ENCODE measurements at places on chromosomes 12 and 14. TPM values are rescaled to one million over a fixed set of nuclear protein-coding genes. Genes with fewer than 3 reads are reported as not detected.

GRCh38 chr12:570921-571794, 92.1 kb downstream of the NINJ2 start:
- DNase-seq = peak; percentile 85

The DEGS2 gene
- not detected for total RNA-seq

DNA sequence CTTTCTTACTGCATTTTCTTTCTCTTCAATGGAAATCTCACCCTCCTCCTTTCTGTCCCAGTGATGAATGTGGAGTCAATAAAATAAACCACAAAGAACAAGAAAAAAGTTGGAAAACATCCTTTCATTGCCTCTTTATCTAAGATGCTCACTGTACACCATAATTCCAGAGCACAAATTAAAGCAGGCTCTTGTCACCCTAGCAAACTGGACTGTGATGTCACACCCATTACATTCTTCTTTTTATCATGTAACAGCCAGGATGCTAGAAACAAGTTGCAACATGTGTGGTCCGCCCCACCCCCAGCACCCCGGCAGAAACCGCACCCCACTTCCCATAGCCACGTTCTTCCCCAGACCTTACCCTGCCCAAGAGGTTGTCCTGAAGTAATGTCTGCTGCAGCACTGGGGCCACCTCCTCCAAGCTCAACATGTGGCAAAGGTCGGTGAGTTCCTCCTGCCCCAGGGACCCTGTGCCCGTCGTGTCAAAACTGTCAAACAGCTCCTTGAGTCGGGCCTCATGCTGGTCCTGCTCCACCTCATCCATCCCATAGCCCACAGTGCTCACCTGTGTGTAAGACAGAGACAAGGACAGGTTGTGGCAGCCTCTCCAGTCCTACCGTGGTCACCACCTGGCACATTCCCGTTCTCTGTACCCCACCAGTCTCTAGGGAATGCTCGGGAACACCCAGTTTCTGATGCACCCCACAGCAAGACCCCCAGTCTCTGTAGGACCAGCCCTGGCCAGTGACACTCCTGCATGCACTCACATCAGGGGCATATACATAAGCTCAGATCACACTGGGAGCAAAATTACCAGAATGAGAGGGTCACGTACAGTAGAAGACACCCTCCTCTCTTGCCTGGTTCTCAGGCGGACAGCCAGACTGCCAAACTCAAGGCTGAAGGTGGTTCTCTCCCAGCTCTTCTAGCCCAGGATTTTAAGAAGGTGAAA, 9.2 kb downstream of the NIN start:
- no peak for DNase-seq

- DNase-seq = no peak
These were observed 127.9 kb downstream of the TMTC1 start for GRCh38 chr12:29655861-29656260.

DNA sequence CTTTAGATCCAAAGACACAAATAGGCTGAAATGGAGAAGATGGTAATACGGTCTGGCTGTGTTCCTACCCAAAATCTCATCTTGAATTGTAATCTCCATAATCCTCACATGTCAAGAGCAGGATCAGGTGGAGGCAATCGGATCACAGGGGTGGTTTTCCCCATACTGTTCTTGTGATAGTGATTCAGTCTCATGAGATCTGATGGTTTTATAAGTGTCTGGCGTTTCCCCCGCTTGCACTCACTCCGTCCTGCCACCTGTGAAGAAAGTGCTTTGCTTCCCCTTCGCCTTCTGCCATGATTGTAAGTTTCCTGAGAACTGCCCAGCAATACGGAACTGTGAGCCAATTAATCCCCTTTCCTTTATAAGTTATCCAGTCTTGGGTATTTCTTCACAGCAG, 1795.5 kb upstream of the FLRT2 start:
- no peak for DNase-seq

- no peak for DNase-seq
These were observed 1015.8 kb upstream of the SEL1L start for GRCh38 chr14:82549306-82549990.

GRCh38 chr12:69906411-69907216, 81.6 kb downstream of the MYRFL start:
- DNase-seq = no peak

The SLC6A15 gene
- 0.39 TPM for total RNA-seq

GRCh38 chr14:76163668-76164363, 12.1 kb downstream of the GPATCH2L start:
- no peak for DNase-seq

- no peak for DNase-seq
These were observed 33.5 kb downstream of the JDP2 start for GRCh38 chr14:75461303-75461702.

DNA sequence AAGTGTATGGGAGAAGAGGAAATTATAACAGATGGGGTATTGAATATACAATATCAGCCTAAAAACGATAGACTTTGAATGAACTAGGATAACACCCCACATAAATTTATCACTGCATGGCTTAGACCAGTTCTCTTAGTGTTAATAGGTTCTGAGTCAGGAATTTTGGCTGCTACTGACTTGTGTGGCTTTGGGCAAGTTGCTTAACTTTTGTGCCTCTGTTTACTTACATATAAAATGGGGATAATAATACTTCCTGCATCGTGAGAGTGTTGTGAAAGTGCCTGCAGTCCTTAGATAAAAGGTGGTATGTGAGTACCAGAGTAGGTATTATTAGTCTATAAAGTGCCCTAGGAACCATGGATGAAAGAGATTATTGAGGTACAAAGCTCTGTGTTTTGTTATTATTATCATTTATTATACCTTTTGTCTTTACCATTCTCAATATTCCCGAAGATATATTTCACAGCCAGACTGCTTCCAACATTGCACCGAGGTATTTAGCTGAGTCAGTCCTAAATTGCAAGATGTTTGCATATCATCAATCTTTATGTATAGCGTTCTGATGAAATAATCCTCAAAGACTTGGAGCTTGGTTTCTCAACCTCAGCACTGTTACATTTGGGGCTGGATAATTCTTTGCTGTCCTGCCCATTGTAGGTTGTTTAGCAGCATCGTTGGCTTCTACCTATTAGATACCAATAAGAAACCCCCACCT, 2.3 kb upstream of the PAWR start:
- no peak for DNase-seq

The PLCZ1 gene
- not detected for total RNA-seq

The OR6C1 gene
- not detected for total RNA-seq

DNA sequence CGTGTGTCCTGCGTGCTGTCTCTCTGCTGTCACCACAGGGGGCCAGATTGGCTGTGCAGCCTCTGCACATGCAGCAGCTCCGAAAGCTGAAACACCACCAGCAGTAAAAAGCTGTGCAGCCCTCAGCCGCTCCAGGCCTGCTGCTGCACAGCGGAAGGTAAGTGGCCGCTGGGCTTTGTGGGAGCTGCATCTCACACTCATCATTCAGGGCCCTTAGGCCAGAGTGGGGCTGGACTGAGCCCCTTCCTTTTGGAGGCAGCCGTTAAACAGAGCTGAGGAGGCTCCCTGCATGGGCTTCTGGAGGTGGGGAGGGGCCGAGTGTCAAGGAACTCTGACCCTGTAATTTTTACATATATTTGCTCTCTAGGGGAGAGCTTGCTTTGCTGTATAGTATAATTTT, 17.1 kb downstream of the DDX51 start:
- no peak for DNase-seq

The COQ6 gene
- total RNA-seq = 42.7 TPM

- DNase-seq = peak; percentile 10
These were observed 650 bp upstream of the PTGER2 start for GRCh38 chr14:52313462-52313861.

DNA sequence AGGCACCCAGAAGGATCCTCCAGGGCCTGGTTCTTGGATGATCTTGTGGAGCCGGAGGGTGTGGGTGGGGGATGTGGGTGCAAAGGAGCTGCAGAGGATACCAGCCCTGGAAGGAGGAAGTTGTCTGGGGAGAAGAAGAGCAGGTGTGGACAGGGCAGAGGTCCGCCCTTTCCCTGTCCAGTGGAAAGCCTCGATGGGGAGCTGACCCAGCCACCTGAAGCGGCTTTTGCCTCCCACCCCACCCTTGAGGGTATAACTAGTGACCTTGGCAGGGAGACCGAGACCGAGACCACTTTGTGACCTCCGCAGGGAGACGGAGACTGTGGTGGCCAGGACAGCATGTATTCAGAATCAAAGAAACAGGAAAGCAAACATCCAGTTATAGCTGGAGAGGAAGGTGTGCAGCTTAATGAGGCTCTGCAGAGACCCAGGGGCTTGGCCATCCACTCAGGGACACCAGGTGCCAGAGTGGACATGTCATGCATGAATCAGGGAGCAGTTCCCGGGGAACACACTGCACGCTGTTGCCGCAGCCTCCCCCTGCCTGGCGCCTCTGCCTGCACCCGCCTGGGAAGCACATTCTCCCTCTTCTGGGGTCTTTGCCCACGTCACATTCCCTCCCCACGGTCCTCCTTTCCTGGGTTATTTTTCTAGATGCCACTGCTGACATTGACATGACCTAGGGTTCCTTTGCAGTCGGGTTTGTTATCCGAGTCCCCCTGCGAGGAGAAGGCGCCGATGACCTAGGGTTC, 87.7 kb downstream of the ADGRD1 start:
- DNase-seq = no peak

DNA sequence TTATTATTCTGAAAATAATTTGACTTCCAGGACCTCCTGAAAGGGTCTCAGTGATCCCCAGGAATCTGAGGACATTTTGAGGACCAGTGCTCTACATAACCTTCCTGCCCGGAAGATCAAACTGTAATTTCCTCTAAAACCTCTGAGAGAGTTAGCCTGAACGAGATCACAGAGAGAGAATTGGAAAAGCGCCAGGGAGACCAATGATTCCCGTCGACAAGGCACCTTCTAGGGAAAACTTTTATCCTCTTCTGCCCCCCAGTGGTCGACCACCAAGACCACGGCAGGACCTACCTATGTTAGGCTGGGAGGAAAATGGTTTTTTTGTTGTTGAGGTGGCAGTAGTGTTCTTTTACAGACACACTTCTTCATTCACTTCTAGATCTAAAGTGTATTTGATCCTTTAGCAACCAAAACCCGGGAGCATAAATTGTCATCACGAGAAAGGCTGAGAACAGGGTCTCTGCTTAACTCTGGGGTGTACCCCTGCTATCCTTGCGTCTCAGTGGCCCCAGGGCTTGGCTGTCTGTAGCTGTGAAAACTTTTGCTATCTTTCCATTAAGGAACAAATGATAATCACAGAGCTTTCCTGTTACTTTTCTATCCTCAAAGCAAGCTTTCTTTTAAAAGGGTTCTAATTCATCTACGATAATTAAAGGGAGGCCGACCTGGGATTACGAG, 62.9 kb upstream of the NID2 start:
- DNase-seq = peak; percentile 89

- DNase-seq = no peak
These were observed 77.5 kb upstream of the KRAS start for GRCh38 chr12:25328072-25328712.

GRCh38 chr12:100920493-100920892, 125.9 kb downstream of the ANO4 start:
- DNase-seq = no peak

- no peak for DNase-seq
These were observed 986.3 kb upstream of the TMEM132C start for GRCh38 chr12:127280393-127281275.

- DNase-seq = peak; percentile 91
These were observed 241.0 kb upstream of the ATP2B1 start for GRCh38 chr12:89949457-89950195.

The BBS10 gene
- 17.9 TPM for total RNA-seq

The CEBPE gene
- total RNA-seq = not detected

- DNase-seq = no peak
These were observed 156.8 kb upstream of the PDE3A start for GRCh38 chr12:20211541-20211940.

The GARIN6 gene
- total RNA-seq = not detected

DNA sequence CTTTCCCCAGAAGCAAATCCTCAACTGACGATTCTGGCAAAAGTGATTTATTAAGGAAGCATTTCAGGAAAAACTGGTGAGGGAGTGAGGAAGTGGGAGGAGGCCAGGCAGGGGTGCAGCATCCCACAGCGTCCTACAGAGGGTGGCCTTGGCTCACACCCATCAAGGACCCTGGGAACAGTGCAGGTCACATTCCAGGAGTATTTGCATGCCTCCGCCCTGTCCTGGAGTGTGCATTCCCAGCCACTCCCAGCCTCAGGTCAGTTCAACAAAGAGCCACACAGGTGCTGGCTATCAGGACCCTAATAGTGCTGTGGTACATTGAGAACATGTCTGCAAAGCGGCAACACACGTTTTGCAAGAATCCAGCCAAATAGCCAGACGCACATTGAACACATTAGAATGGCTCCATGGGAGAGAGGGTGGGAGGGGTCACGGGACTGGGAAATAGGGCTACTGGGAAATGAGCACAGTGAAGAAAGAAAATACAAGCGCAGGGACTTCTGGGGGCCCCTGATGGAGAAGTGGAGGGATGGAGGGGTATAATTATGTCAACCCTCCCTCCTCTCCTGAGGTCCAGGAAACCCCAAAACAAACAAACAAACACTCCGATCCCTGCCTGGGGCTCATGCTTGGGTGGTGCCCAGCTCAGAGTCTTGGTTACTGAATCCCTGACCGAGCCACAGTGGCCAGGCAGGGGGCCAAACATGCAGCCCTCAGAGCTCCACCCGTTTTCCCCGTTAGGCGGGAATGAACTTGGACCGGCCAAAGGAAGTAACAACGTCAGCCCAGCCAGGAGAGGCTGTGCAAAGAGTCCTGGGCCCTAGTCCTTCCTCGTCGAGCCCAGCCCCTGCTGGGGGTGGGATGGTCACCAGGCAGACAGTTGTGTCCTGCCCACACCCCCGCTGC, 36.5 kb downstream of the CMKLR1 start:
- DNase-seq = peak; percentile 97

DNA sequence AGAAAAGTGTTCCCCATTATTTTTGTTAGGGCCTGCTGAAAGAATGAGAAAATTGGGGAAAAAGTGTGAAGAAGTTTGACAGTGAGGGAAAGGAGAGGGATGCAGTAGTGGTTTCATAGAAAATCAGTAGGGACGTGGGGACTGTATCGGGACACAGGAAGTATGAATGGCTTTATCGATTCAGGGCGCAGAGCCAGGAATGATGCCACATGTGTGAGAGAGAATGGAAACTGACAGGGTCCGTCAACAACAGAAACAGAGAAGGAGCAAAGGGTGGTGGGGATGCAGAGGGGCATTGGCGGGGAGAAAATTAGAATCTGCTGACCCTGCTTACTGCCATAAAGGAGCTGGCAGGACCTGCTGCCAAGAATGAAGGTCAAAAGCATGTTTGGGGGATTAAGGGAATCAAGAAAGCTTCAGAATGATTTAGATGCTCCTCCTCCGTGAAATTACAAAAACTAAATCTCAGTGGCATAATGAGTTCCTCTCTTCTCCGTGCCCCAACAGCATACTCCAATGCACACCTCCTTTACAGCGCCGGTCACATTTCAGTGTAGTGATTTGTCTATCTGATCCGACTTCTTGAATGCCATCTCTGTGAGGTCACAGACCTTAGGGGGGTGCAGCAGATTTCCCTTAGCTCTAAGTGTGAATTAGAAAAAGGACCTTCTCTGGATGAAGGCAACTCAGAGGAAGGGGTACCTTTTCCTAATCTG, 92.6 kb downstream of the EMP1 start:
- no peak for DNase-seq

GRCh38 chr12:10205220-10205807, 7.4 kb upstream of the GABARAPL1 start:
- DNase-seq = no peak

DNA sequence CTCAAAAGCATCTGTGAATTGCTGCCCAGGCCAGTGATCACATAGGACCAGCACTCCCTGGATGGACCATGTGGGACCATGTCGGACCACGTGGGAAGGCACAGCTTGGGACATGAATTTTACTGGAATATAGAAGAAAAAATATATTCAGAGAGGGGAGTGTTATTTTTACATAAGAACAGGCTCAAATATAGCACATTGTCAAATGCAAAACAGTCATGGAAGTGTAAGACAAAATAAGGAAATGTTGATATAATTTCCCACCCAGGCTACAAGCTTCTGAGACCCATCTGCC, 68.3 kb downstream of the CMKLR1 start:
- no peak for DNase-seq

The CPM gene
- total RNA-seq = 0.36 TPM

All from RPMI7951 (cell line).